Sciatic nerve (tissue), 2 donors: ENCODE measurements at places on chromosomes 6 and 20.

DNA sequence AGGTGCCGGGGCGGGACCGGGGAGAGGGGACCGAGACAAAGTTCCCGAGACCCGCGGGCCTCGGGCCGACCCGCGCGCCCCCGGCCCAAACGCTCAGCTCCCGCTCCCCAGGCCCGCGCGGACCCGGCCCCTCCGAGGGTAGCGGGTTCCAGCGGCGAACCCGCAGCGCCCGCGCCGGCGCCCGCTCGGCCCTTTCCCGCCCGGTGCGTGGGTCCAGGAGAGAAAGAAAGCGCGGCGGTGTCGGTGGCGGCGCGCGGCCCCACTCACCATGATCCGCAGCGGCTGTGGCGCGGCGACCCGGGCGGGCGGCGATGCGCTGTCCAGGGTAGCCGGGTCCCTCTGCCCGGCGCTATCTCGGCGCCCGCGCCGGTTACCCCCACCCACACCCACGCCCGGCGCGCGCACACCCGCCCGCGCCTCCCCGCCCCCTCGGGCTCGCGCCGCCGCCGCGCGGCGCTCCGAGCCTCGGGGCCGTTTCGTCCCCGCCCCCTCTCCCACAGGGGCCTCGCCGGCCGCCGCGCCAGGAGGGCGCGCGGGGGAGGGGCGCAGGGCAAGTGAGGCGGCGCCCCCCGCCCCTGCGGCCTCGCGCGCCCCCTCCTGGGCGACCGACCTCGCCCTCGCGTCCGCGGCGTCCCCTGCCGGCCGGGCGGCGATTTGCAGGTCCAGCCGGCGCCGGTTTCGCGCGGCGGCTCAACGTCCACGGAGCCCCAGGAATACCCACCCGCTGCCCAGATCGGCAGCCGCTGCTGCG lies at the start of gene ELOVL2:
TSS of gene ELOVL2 (minus strand) at position 345 of the 751 bp plus-strand sequence. CDS start at position 270, 75 bp downstream.
- DNase-seq, result no peak

DNA sequence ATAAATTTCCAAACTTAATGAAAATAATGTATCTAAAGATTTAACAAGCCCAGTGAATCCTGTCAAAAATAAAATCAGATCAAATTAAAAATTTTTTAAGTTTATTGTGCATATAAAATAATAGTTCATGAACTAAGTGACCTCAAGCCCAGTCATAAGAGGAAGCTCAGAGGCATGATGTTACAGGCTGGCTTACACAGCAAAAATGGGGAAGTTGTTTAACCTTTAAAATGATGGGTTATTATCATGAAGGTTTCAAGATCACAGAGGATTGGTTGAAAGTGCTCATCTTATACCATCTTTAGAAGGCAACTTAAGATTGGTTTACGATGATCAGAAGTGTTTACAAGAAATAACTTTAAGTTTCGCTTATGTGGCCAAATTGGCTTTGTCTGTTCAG lies 102.5 kb downstream of the PAK5 start:
- DNase-seq, result no peak

GRCh38 chr6:2834262-2834661 lies 7.4 kb downstream of the SERPINB1 start:
- DNase-seq, result no peak

- DNase-seq, result no peak
Observed at GRCh38 chr20:40787941-40788340, 98.9 kb upstream of the MAFB start.

DNA sequence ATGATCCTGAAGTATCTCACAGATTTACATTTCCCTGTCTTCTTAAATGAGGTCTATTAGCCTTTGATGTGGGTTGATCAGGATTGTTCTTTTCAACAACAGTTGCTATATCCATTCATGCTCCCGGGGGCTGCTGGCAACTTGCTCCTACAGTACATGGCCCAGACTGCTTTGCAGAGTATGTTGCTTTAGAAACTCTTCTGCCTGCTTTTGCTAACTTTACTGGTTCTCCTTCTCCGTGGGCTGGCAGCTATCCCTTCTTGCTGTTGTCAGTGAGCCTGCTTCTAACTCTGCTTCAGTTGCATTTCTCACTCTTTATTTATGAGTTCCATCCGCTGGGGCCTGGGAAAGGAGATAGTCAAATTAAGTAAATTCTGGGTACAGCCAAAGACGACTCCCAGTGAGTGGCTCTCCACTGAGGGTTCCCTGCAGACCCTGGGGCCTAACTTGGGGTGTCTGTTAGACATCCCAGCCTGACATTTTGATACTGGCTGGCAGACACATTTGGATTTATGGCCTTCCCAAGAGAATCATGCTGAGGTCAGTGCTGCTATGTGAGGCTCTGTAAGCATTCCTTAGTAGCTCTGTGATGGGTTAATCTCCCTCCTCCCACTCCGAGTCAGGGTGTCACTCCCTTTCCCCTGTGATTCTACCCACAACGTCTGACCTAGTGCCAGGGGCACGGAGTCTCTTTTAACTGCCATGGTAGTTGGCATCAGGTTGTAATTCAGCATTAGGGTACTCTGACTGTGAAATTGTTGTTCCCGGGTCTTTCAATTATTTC lies 73.6 kb downstream of the SLX4IP start:
- DNase-seq, result no peak

- DNase-seq, result no peak
Observed at GRCh38 chr6:73200735-73201134, 24.6 kb downstream of the KHDC1L start.

DNA sequence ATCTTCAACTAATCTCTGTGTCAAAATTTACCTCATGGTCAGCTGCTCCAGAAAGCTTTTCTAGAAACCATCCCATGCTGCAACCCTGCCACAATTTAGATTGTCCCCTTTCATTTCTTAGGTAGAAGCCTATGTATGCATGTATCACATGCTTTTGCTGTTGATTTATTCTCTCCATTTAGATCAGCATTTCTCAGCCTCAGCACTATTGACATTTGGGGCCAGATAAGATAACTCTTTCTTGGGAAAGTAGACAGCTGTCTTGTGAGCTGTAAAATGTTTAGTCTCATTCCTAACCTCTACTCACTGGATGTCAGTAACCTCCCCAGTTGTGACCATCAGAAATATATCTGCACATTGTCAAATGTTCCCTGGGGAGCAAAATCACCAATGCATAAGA lies 99.0 kb downstream of the PLCB1 start:
- DNase-seq, result no peak

- peak; percentile 21 for DNase-seq
Observed at GRCh38 chr20:59632541-59633113, 28.3 kb downstream of the PHACTR3 start.

- DNase-seq, result peak; percentile 71
Observed at GRCh38 chr6:30600451-30600961, 16.5 kb downstream of the PPP1R10 start.

- no peak for DNase-seq
Observed at GRCh38 chr6:31332637-31333602, 24.1 kb downstream of the HLA-B start.

GRCh38 chr6:110688661-110689268 lies 126.5 kb downstream of the CDK19 start:
- DNase-seq, result no peak
